ENCODE measurements at places on chromosomes 1 and 21.

DNA sequence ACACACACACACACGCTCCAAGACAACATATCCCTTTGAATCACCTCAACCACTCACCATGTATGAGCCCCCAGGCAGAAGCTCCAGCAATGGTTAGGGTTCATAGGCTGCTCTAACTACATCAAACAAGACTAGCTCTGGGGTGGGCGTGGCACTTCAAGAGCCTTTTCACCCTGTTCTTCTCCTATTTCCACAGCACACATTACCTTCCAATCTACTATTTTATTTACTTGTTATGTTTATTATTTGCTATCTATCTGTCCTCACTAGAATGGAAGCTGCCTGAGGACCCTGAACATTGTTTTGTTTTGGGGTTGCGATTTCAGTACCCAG lies 28.7 kb downstream of the TRABD2B start:
- DNase-seq = no peak

DNA sequence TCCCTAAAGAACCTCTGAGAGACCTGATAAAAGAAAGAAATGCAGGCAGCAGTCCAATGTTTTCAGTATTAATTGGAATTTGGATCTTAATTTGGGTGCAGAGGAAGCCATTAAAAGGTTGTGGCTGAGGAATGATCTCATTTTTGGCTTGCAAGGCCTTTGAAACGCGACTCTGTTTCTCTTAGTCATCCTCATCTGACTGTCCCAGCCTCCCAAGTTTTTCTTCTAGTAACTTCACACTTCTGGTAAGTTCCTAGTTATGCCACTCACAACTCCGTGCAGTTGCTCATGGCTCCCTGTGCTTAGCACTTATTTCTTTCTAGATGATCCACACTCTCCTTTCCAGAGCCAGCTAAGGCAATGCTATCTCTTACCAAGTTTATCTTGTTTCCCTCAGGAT lies 147.4 kb upstream of the USP24 start:
- peak; percentile 64 for DNase-seq

DNA sequence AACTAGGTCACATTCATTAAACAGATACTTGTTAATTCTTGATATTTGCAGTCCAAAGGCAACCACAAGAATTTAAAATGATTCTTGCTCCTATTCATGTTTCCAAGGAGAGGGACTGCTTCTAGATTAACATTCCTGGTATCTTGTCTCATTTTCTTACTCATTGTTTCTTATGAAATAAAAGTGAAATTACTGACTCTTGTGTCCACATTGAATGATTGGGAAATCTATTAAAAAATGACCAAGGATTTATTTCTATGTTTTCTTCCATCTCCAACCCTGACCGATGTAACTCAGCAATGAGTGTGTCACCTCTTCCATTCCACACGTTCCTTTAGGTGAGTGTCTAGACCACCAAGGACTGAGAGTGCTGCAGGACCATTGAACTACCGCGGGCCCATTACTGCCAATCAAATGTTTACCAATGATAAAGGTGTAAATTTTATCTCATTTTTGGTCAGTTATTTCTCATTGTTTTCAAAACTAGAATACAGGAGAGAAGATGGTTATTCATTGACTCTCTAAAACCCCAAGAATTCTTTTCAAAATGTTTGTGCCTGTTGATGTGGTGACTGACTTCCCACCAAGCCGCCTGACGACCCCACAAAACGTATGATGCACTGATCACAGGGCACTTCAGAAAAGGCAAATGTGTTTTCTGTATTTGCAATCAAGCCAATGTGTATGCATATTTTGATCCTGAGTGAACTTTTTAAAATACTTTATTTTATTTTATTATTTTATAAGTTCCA lies 414.6 kb upstream of the PTBP2 start:
- DNase-seq = no peak

DNA sequence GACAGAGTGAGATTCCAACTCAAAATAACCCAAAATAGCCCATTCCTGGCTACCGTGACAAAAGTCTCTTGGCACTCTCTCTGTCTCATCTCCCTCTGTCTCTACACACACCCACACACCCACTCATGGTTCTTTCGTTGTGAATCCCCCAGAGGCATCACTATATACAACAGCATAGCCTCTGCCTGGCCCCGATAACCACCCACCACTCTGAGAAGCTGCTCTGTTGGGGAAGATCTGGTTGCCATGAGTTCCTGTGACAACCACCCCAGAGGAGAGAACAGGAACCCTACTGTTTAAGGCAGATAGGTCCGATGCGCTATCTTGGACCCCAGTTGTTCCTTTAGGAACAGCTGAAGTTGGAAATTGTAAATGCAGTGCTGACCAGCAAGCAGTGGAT lies 70.4 kb upstream of the LYST start:
- DNase-seq = peak; percentile 40

DNA sequence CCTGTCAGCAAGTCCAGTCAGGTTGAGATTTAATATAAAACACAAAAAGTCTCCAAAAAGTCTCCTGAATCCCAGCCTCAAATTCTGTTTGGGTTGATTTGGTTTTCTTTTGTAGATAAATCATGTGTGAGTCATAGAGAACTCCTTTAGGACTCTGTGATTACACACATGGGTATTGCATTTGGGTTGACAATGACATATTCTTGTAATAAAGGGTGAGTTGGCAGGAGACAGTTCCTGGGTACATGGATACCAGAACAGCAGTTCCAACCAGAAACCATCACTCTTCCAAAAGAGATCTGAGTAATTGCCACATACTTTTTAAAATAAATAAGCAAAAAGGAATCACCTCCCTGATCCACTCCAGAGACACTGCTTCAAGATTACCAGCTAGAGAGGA lies 8.9 kb downstream of the CR2 start:
- DNase-seq = peak; percentile 33

DNA sequence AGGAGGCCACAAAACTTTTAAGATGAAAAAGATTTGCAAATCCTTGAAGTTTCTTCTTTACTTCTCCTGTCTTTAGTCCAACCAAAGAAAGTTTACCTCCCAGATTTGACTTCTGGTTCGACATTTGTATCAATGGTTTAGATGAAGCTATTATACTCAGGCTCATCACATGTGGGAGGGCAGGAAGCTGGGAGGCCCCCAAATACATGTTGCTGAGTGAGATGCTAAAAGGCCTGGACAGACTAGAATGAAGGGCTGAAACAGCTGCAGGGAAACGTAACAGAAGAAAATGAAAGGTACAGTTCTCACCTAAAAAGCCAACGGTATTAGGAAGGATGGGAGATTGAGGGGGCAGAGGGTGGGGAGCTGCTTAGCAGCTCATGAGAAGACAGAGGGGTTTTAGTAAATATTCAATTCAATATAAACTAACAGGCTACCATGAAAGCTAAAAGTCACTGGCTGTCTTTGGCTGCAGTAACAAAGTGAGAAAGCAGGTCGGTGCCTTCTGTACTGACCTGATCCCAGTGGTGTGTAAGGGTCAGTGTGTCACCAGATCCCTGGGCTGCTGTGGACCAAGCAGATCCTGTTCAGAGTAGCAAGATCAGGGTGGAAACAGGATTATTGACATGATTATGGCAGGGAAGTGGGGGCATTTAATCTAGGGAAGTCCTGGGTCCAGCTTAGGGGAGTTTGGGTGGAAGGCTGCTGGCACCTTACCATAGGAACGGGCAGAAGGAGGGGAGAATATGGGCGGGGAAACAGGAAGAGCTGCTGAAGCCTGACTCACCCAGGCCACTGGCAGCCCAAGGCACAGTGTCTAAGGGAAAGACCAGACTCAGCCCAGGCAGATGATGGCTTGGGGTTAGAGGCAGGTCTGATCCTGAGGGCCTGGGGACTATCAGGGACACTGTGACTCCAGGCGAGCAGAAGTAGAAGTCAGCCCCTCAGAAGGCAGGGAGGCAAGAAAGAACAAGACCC lies 60.4 kb downstream of the KCNN3 start:
- peak; percentile 24 for DNase-seq
